ENCODE measurements at places on chromosomes 7 and 10.

DNA sequence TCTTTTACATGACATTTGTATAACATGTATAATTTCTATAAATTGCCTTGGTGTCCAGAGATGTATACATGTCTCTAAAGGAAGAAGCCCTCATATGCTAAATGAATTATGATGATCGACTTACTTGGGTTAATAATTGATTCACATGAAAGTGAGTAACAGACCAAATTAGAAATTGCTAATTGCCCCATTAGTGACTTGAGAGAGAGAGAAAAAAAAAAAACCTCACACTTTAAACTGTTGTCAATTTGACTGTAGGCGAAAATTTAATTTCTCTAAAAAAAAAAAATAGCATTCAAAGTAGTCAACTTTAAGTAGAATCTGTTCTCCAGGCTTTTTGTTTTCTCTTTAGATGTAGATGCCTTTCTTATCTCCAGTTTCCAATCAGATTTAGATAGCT, 383.3 kb downstream of the SH2D4B start:
- DNase-seq, result no peak

DNA sequence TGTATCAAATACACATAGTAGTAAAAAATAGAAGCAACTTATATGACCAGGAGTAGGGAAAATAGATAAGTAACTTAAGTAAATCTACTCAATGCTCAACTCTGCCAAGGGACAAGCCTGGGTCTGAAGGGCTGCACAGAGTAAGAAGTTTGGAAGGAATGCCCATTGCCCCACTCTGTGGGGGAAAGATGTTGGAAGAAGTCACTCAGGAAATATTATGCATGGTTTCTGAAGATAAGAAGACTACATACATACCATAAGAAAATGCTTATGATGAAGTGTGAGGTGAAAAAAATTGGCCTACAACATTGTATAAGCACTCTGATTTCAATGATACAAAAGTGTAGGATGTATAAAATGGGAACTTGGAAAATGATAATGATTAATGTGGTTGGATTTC, 54.0 kb downstream of the LAMB4 start:
- no peak for DNase-seq

GRCh38 chr10:16673443-16673842, 143.8 kb downstream of the RSU1 start:
- DNase-seq, result peak; percentile 87

- DNase-seq, result no peak
These were observed 48.3 kb upstream of the FAM171A1 start for GRCh38 chr10:15419279-15419874.
